H4 (cell line): ENCODE measurements at places on chromosomes 6 and 20.

DNA sequence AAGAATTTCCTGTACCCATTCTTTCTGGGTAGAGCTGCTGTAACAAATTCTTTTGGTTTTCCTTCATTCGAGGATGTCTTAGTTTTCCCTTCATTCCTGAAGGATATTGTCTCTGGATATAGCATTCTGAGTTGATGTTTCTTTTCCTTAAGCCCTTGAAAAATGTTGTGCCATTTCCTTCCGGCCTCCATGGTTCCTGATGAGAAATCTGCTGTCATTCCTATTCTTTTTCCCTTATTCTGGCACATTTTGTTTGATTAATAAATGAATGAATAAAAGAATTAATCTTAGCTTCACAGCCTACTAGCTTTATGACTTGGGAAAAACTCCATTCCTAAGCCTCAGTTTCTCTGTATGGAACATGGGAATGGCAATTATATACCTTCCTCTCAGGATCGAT, 173.1 kb downstream of the EYA2 start:
- no peak for DNase-seq

DNA sequence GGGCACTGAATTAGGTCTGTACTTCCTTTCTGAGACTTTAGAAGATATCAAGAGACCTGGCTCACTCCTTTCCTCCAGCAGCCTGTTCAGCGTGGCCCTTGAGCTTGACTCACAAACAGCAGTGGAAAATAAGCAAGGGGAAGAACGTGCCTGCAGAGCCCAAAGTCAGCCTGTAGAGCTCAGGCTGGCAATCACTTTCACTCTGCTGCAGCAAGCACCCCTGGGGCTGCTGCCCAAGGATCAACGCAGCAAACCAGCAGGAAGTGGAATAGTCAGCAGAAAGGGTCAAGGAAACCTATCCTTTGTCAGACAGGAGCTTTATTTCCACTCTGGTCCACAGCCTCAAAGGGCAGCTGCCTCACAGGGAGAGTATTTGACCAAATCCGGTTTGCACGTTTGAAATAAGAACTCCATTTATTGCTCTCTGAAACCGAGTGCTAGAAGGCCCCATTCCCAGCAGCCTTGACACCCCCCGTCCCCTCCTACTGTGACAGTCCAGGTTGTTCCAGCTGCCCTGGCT, 77.4 kb downstream of the PRDM1 start:
- peak; percentile 12 for DNase-seq

DNA sequence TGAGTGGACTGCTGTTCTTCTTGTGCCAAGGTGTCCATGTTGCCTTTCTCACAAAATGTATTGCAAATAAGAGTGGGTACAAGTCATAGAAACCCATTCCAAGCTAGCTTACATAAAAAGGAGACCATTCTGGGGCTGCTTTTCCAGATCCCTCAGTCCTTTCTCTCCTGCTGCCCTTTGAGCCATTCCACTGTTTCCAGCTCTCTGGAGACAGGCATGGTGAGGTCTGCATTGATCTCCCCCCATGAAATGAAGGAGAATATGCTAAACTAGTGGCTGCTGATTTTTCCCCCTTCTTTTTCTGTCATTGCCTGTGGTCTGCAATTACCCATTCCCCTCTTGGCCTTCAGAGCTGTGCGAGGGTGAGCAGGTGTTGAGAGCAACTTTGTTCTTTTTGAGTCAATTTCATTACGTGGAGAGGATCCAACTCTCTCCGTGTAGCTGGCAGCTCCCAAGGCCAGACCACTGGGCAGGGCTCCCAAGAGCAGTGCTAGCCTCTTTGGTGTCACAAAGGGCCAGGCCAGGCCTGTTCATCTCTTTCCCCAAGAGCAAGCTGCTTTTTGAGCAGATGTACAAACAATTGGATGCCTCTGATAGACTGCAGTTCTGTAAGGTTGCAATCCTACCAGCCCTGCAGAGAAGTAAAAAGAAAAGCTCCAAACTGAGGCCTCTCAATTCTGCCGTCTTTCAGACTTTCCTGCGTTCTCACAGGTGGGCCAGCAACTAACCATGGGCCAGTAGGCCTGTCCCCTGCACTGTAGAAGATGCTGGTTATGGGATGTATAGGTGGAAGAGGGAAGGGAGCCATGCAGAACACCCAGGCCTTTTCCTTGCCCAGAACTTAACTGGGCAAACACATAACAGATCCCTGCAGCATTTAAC, 96.1 kb upstream of the ARMC2 start:
- DNase-seq: no peak

- DNase-seq: no peak
These were observed 257.4 kb downstream of the PLCB1 start for GRCh38 chr20:8389381-8390036.
